Cardiac fibroblast (primary cell): ENCODE measurements at places on chromosomes 1 and 21.

GRCh38 chr1:53277326-53277725 is 39.0 kb upstream of the MAGOH start:
- DNase-seq, result no peak

DNA sequence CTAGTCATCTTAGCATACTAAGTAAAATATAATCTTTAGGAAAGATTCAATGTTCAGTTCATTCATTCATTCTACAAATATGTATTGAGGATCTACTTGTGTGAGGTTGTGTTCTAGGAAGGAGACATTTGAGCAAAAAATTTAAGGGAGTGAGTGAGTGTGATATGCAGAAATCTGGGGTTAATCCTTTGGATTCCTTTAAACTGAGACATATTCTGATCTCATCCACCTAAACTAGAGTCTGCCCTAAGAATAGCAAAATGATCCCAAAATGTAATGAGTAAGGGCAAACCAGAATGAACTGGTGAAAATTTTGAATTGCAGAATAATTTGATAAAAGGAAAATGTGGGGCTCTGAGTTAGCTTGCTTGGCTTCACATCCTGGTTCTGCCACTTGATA is 8.6 kb downstream of the UBE2U start:
- DNase-seq, result peak; percentile 18

DNA sequence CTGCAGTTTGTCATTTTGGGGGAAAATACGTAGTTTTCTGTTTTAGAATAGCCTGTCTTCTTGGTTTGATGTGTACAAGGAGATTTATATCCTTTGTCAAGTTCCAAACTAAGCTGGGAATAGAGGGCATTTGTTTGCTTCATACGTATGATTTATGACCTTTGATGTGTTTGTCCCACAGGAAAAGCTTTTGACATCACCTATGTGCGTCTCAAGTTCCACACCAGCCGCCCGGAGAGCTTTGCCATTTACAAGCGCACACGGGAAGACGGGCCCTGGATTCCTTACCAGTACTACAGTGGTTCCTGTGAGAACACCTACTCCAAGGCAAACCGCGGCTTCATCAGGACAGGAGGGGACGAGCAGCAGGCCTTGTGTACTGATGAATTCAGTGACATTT is 79.9 kb downstream of the LAMC1 start:
- DNase-seq, result no peak

DNA sequence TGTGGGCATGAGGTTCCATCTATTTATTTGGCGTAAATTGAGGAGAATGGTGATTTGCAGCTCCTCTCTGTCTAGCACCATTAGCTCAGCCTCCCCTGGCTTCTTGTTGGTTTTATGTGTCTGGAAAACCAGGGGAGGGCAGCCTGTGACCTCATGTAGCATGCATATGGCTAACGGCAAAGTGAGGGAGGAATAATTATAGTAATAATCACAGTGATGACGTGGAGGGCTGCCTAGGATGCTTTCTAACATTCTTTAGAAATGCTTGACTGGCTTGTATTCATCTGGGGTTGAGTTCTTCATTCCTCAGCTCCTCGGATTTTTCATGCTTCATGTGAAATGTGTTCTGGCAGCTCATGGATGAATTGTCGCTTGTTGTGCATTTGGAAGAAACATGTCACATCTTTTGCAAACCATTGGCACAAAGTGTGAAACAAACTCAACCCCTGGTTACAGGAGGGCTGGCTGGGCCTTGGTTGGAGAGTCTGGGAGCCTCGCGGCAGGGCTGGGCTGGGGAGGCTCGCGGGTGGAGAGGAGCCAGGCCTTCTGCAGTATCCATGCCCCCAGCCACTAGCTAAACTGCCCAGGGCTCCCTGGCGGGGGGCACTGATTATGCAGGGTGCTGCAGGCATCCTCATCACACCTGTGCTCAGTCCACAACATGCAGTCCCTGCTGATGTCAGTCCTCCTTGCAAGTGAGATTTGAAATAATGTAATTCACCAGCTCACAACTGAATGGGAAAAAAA is 149.6 kb downstream of the DISC1 start:
- peak; percentile 65 for DNase-seq

GRCh38 chr21:45160198-45160597 is 85.8 kb downstream of the ADARB1 start:
- no peak for DNase-seq

- no peak for DNase-seq
Observed at GRCh38 chr1:158259117-158259516, 4.9 kb downstream of the CD1A start.

DNA sequence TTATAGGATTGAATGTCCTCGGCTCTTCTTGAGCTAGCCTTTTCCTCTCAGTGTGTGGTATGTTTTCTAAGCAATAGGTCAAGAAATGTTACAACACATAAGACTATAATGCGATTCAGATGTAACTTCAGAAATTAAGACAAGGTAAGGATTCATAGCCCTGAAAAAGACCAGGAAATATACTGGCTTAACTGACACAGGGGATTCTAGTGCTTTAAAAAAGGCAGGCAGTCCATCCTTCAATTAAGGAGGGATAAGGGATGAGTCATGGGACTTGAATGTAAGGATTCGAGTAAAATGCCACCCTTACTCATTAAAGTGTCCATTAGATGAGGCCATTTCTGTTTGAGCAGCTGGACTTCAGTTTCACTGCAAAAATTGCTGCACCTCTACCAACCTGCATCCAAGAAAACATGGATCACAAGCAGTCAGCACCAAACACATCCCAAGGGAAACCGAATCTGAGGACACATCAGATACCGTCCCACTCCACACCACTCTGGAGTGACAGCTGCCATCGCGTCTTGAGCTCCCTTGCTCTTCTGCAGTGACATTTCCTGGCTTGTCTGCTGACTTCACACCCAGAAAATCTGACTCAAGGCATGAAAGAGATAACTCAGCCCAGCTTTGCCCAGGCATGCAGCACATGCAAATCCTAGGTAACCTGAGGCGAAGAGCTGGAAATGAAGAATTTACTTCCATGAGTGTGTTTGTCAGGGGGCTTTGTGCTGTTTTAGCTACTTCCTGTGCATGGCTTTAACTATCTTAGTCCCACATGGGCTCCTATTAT is 37.8 kb downstream of the NGF start:
- no peak for DNase-seq

DNA sequence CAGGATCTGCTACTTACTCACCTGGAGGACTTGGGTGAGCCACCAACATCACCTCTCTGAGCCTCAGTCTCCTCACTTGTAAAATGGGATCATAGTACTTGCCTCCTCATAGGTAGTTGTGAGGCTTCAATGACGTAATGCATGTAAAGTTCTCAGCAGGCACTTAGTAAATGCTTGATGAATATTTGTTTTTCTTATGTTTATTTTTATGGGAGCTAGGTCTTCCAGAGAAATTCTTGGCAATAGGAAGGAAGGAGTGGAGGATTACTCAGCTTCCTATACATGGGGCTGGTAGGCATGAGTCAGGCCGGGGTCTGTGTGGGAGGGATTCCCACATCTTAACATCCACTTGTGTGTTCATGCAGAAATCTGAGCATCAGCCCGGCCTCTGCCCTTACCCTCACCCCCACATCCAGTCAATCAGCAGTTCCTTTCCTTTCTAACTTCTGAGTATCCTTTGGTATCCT is 95.4 kb upstream of the USP24 start:
- peak; percentile 96 for DNase-seq

GRCh38 chr1:45530632-45531135 is 9.0 kb upstream of the PRDX1 start:
- no peak for DNase-seq

DNA sequence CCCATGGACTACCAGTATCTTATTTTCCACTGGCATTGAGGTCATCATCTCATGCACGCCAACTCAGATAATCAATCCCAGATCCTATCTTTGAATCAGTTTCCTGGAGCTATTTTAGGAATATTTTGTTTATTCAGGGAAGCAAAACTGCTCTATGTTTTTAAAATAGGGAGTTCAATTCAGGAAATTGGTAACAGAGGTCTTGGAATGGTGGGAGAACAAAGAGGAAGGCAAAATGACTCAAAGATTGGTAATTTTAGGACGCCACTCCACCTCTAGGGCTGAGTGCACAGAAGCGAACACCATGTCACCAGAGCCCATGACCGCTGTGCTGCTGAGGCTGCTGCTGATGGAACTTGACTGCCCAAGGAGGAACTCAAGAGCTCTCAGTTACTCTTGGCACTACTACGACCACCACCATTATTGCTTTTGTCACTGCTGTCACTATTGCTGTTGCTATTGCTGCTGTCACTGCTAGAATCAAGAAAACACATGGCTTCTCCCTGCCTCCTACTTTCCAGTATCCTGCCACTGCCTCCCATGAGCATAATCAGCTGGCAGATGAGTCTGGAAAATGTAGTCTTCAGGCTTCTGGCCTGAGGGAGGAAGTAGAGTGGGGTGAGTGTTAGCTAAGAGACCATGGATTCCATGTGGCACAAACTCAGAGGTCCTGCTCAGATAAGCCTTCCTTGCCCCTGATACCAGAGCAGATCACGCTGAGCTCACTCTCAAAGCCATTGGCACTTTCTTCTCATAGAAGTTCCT is 71.6 kb upstream of the CNIH3 start:
- DNase-seq, result no peak

DNA sequence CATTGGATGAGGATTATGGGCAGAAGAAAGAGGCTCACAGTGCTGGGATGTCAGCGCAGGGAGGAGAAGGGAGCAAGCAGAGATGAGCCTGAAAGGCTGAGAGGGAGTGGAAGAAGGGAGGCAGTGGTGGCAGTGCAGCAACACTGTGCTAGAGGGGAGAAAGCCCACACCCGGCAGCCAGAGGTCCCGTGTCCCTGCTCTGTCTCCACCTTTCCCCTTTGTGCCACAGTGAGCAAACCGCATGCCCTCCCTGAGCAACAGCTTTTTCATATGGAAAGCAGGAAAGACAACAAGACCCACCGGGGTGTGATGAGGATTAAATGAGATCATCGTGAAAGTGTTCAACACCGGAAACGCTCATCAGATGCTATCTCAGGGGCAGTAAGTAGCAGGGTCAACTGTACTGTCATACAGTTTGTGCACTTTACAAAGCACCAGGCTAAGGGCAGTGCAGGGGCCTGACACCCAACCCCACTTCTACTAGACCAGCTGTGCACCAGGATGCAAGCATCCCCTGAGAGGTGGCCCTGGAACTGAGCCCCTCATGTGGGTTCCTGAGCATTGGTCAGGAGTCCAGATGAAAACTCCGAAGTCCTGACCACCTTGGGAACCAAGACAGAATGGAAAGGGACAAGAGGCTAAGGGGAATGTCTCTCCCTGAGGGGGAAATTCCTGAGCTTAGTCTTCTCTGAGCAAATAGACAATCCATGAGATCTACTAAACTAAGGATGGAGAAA is 9.1 kb downstream of the NHLH1 start:
- DNase-seq, result no peak

GRCh38 chr1:176854121-176854520 is 310.4 kb downstream of the ASTN1 start:
- DNase-seq, result no peak

- DNase-seq, result no peak
Observed at GRCh38 chr1:76496871-76497270, 370.4 kb upstream of the ST6GALNAC5 start.

- DNase-seq, result no peak
Observed at GRCh38 chr1:5690898-5691297, 301.3 kb downstream of the NPHP4 start.

DNA sequence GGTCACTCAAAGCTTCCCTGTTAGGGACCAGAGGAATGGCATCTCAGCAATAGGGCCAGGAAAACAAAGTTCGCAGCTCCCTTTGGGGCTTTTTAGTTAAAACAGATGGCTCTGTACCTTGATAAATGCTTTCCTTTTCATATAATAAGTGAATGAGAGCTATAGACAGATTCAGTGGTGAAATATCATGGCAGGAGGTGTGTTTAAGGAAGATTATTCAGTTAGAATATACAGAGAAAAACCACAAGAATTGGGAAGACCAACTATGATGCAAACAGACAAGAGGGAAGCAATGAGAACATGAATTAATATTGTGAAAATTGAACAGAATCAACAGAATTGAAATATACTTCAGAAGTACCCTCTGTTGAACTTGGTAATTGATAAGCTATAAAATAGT is 379.4 kb downstream of the PLPP3 start:
- DNase-seq, result no peak

DNA sequence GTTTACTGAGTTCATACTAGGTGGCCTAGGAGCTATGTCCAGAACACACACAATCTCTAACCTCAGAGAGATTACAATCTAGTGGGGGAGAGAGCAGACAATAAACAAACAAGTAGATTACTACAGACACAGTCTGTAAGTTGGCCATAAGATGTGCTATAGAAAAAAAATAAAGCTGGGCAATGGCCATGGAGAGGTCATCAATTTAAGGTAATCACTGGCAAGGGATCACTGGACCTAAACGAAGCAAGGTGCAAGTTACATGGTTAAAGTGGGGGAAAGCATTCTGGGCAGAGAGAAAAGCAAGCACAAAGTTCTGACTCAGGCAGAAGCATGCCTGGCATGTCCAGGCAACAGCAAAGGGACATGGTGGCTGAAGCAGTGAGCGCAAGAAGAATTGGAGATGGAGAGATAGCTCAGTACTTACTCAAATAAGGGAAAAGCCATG is 147.0 kb downstream of the RERE start:
- DNase-seq, result no peak

- DNase-seq, result no peak
Observed at GRCh38 chr1:155192346-155193274, 15.1 kb downstream of the THBS3 start.

DNA sequence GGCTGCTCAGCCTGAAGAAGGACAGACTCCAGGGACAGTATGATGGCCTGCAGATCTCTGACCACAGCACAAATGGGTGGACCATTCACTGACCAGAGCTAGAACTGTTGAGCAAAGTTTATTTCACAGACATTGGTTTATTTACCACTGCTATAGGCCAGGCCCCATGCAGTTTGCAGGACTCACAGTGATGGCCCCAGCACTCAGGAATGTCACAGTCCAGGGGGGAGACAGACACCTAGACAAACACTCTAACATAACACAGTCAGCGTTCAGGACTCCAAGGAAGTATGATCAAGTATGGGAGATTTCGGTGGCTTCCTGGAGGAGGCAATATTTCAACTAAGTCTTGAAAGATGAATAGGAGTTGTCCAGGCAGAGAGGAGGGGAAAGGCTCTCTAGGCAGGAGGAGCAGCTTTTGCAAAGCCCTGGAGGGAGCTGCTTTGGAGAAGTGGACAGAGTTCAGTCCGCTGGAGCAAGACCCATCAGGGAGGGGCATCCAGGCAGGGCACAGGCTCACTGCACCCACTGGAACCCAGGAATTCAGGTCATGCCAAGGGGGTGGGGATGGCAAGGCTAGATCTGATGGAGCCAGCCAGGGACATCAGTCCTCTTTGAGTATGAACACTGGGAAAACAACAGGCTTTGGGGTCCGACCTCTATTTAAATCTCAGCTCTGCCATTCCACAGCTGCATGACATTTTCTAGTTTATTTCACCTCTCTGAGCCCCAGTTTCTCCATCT is 454.3 kb downstream of the MATN1 start:
- no peak for DNase-seq

GRCh38 chr1:111512132-111512889 is 8.9 kb upstream of the ADORA3 start:
- DNase-seq, result no peak

DNA sequence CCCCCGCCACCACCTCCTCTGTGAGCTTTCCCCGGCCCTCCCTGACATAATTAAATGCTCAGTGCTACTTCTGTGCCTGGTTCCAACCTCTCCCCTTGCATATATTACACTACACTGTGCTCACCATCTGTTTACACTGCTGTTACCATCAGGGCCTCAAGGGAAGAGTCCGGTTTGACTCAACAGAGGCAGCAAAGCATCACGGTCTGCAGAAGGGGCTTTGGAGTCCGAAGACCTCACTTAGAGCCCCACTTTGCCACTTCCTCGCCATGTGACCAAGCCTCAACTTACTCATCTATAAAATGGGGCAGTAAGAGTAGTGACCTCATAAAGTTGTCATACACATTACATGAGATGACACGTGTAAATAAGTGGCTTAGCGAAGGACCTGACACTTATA is 27.4 kb downstream of the KCNN3 start:
- no peak for DNase-seq
